ENCODE measurements at places on chromosomes 1 and 21. TPM values are rescaled to one million over a fixed set of nuclear protein-coding genes. Genes with fewer than 3 reads are reported as not detected.

DNA sequence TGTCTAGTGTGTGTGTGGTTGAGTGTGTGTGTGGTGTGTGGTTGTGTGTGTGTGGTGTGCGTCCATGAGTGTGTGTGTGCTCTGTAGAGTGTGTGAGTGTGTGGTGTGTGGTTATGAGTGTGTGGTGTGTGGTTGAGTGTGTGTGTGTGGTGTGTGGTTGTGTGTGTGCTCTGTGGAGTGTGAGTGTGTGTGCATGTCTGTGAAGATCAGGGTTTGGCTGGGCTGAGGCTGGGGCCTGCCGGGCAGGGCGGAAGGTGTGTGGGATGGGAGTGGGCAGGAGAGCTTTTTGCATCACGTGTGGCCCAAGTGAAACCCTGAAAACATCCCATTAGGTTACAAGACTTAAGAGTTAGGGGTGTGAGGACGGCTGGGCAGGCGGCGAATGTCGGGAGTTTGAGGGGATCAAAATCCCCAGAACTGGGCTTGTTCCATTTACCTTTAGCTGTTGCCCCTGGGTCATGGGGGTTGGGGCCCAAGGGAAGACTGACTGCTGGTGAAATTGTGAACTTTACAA is 2.9 kb upstream of the FCMR start:
- no peaks in the 10 kb centered on the region for H3K27me3 ChIP-seq
- H3K36me3 ChIP-seq = no peaks in the 10 kb centered on the region
- no peaks in the 10 kb centered on the region for H3K4me1 ChIP-seq

GRCh38 chr1:194026422-194026821 is 840.0 kb upstream of the B3GALT2 start:
- H3K4me1 ChIP-seq = no peaks in the 10 kb centered on the region
- no peaks in the 10 kb centered on the region for H3K27me3 ChIP-seq
- H3K27ac ChIP-seq = no peak overlapping the region
- H3K4me3 ChIP-seq = no peak overlapping the region
- H3K36me3 ChIP-seq = no peaks in the 10 kb centered on the region
- DNase-seq = no peak

- DNase-seq = no peak
- no peak overlapping the region for H3K27ac ChIP-seq
- H3K36me3 ChIP-seq = no peaks in the 10 kb centered on the region
Measured at GRCh38 chr21:45022736-45023135, 51.6 kb upstream of the ADARB1 start.

DNA sequence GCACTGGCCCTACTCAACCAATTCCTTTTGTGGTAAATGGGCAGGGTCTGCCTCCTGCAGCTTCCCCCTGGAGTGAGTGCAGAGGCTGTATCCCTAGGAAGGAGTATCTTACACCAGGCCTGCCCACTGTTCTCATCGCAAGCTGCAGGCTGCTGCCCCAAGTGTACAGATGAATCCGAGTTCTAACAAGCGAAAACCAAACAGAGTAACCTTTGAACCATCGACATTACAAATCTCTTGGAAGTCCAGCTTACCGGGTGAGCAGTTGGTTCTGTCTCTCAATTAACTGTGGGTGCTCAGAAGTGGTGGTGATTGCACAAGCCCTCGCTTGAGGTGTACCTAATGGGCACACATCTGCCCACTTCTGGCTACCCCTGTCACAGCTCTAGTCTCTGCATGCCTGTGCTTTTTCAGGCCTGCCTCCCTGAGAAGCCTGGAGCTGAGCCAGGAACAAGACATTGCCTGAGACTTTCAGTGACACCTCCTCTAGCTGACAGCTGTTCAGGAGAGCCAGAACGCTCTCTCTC is 22.7 kb downstream of the INAVA start:
- no peaks in the 10 kb centered on the region for H3K36me3 ChIP-seq
- no peak overlapping the region for H3K4me3 ChIP-seq
- DNase-seq = peak; percentile 14
- no peak overlapping the region for H3K27ac ChIP-seq
- H3K27me3 ChIP-seq = no peaks in the 10 kb centered on the region
- no peaks in the 10 kb centered on the region for H3K4me1 ChIP-seq

DDR2 gene
- 40.9 TPM for total RNA-seq

GRCh38 chr1:15847893-15848142 is 311 bp downstream of the SPEN start:
- DNase-seq = no peak
- H3K4me1 ChIP-seq = peaks cover 48% of the 10 kb centered on the region
- peak overlapping the region; percentile 42 for H3K4me3 ChIP-seq
- H3K27me3 ChIP-seq = no peaks in the 10 kb centered on the region
- peak overlapping the region; percentile 97 for H3K27ac ChIP-seq

DNA sequence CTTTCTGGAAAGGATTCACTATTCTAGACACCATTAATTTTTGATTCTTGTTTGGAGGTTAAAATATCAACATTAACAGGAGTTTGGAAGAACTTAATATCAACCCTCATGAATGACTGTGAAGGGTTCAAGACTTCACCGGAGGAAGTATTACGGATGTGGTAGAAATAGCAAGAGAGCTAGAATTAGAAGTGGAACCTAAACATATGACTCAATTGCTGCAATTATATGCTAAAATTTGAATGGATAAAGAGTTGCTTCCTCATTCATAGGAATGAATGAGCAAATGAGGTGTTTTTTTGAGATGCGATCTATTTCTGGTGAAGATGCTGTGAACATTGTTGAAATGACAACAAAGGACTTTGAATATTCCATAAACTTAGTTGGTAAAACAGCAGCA is 77.9 kb upstream of the TNFSF4 start:
- H3K4me3 ChIP-seq = no peak overlapping the region
- H3K27me3 ChIP-seq = no peaks in the 10 kb centered on the region
- no peak overlapping the region for H3K27ac ChIP-seq
- H3K36me3 ChIP-seq = no peaks in the 10 kb centered on the region

GRCh38 chr1:234230414-234230862 is 142.8 kb upstream of the COA6 start:
- H3K27ac ChIP-seq = no peak overlapping the region
- no peak for DNase-seq
- no peaks in the 10 kb centered on the region for H3K4me1 ChIP-seq
- H3K27me3 ChIP-seq = no peaks in the 10 kb centered on the region
- H3K36me3 ChIP-seq = no peaks in the 10 kb centered on the region

GRCh38 chr1:95022644-95022926 is 50.2 kb downstream of the ALG14 start:
- no peaks in the 10 kb centered on the region for H3K36me3 ChIP-seq
- H3K4me1 ChIP-seq = peaks cover 45% of the 10 kb centered on the region
- no peak for DNase-seq
- peak overlapping the region; percentile 83 for H3K27ac ChIP-seq
- H3K27me3 ChIP-seq = no peaks in the 10 kb centered on the region

NTMT2 gene
- not detected for total RNA-seq

SLAMF9 gene
- total RNA-seq = not detected

RAB25 gene
- total RNA-seq = 65.9 TPM

DNA sequence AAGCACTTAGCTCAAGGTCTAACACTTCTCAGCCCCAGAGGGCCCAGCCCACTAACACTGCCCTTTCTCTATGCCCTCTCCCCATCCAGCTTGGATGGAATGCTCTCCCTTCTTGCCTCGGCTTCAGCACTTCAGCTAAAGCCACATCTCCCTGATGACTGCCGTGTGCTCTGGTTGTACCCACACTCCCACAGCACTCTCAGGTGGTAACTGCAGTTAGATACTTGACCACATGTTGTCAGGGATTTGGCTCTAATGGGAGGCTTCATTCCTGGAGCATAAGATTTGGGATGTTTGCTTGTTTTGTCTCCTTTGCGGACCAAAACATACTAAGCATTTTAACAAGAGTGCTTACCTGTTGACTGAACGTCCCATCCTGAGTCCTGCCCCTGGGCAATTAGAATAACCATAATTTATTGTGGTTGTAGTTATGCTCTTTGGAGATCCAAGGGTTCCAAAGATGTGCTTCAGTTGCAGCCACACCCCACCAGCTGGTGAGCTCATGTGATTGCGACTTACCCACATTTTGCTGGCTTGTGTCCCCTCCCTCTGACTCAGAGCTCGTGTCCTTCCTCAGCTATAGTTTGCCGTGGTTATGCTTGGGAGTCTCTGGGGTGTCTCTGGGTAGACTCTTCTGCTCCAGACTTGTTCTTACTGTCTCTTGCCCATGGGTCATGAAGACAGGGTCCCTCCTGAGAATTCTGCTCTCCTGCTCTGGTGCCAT is 7.7 kb upstream of the SLC26A9 start:
- peak overlapping the region; percentile 86 for H3K27ac ChIP-seq
- DNase-seq = no peak
- H3K36me3 ChIP-seq = no peaks in the 10 kb centered on the region
- H3K4me3 ChIP-seq = no peak overlapping the region

DNA sequence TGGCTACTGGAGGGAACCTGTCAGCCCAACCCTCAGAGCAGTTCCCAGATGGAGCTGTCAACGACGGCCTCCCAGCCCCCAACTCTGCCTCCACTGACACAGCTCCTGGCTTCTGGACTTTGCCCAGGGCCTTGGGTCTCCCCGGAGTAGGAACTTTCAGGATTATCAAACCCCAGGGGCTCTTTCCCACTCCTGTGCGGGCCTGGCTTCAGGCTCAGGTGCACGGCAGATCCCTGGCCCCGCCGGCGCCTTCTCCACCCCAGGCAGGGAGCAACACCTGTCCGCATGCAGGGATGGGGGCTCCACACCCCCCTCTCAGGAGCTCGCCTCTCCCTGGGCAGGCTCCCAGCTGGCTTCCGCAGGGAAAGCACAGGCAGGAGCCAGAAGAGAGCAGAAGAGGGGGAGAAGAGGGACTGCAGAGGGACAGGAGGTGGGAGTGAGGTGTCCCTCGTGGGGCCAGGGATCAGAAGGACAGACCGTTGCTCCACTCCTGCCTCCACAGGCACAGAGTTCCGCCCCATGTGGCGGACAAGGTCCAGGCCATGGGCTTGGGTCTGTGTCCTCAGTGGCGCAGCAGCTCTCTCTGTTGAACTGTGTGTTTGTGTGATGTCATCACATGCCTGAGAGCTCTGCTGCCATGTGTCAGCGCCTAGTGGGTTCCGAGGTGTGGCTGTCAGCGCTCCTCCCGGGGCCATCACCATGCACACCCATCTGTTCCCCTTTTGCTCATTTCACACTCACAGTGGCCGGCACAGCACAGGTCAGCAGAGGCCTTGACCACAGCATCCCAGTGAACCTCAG is 107.7 kb downstream of the PDE9A start:
- DNase-seq = no peak
- no peaks in the 10 kb centered on the region for H3K4me1 ChIP-seq
- no peak overlapping the region for H3K4me3 ChIP-seq
- no peaks in the 10 kb centered on the region for H3K27me3 ChIP-seq
- H3K36me3 ChIP-seq = no peaks in the 10 kb centered on the region

DNA sequence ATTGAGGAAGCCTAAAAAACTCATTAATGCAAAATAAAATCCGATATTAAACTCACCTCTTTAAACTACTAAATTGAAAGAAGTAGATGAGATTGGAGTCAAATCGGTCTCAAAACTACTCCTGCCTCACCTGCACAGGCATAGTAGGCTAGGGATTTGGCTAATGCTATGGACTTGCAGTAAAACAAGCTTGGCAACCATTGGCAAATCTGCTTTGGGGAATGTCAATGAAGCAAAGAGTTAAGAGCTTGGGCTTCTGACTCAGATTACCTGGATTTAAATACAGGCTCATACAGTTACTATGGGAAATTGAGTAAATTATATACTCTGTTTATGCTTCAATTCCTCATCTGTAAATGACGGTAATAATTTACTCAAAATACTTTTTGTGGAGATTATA is 111.4 kb downstream of the TTLL7 start:
- no peak for DNase-seq
- no peaks in the 10 kb centered on the region for H3K36me3 ChIP-seq
- no peak overlapping the region for H3K4me3 ChIP-seq
- no peaks in the 10 kb centered on the region for H3K4me1 ChIP-seq
- no peaks in the 10 kb centered on the region for H3K27me3 ChIP-seq
- H3K27ac ChIP-seq = no peak overlapping the region

DNA sequence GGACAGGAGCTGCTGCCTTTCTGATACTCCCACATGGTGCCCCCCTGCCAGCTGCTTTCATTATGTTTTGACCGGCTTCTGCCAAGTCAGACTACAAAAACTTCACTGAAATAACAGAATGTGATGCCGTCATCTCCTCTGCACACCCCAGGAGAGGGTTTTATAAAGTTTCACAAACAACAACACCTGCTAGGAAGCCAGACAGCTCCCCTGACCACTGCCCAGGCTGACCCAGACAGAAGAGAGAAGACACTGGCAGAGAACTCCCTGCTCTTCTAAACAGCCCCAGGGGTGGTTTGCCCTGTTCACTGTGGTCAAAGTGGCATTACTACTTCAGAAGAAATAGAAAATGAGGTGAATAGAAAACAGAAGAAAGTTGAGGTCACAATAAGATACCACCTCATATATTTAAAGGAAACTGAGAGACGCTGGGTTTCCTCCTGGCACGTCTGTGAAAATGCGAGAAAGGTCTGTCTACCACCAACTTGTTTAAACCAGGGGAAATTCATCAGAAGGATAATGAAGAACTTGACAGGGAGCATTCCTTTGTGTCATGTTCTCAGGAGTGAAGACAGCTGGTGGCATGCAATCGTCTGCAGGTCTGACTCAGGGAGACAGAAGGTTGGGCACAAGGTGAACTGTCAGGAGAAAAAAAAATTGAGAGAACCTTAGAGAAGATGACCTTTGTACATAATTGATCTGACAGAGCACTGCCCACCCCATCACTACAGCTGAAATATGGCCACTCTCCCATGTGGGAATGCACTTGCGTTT is 119.0 kb upstream of the NFIA start:
- peak overlapping the region; percentile 52 for H3K27ac ChIP-seq
- no peaks in the 10 kb centered on the region for H3K36me3 ChIP-seq
- H3K4me1 ChIP-seq = peaks cover 15% of the 10 kb centered on the region
- DNase-seq = peak; percentile 81
- H3K4me3 ChIP-seq = no peak overlapping the region
- no peaks in the 10 kb centered on the region for H3K27me3 ChIP-seq

DNA sequence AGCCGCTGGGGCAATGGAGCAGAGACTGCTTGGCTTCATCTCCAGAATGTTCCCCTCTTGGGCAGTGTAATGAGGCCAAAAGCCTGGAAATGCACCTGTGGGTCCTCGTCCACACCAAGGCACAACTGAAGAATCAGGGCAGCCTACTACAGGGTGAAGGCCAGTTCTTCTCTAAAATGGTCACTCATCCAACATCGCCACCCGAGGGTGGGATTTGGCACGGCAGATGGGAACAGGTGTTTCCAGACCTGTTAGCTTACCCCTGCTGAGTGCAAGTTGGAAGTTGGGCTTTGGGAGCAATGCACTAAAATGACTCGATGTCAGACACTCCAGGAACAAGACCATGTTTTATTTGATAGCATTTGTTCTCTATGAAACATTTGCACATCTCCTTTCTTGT is 543.7 kb downstream of the NPHP4 start:
- DNase-seq = peak; percentile 4
- H3K36me3 ChIP-seq = no peaks in the 10 kb centered on the region
- no peaks in the 10 kb centered on the region for H3K27me3 ChIP-seq
- H3K4me3 ChIP-seq = no peak overlapping the region
